ENCODE measurements at places on chromosomes 11 and 22.

DNA sequence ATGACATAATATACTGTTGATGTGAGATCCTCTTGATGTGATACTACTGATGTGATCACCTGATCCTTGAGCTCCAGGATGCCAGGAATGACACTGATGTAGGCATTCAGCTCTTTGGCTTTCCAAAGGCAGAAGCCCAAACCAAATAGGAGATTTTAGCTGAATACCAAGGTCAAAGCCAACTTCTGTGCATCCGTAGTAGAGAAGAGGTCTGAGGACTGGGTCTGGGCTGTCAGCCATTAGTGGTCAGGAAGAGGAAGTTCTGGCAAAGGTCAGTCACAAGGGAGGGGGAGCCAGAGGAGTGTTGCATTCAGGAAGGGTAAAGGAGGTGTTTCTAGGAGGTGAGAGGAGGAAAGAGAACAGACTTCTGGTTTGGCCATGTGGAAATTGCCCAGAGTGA, 53.4 kb upstream of the PARVG start:
- DNase-seq = no peak

DNA sequence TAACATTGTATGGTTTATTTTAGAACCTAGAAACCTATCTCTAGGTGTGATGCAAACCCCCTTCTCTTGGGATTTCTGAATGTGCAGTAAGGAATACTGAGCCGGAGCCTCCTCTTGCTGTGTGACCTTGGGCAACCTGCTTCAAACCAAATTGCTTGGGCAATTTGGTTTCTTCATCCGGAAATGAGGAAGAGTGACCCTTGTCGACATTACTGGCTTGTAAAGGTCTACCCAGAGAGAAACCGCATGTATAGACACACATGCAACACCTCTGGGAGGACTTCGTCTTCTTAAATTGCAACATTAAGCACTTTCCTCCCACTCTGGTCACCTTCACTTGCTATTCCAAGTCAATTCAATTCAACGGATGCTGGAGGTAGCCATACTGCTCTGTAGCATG, 19.6 kb upstream of the TP53I11 start:
- no peak for DNase-seq

DNA sequence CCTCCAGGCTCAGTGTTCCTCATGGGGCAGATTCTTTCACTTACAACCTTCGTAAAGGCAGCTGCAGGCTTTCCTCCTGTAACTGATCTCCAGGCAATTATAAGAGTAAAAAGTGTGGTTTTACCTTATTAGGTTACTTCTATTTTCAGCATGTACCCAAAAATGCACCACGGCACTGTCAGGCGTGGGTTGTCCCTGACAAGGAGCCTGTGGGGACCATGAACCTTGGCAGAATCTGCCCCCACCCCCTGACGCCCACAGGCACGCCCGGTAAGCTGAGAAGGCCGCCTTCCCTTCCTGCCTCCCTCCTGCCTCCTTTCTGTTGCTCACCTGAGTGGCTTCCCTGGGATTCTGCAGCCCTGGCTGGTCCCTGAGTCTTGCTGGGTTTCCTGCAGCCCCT, 1383.3 kb downstream of the TBC1D22A start:
- DNase-seq = no peak

DNA sequence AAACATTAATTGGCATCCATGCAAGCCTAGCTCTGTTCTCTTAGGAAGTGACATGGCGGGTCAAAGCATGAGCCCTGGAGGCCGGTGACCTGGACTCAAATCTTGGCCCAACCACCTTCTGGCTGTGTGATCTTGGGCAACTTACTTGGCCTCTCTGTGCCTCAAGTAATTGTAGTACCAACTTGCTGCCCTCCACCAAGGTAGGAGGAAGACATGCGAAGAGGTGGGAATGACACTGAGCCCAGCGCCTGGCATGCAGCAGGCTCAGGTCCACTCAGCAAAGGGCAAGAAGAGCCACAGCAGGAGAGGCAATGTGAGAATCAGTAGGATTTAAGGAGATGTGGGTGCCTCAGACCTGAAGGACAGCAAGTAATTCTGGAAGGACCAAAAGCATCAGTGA, 59.6 kb upstream of the SLC22A12 start:
- DNase-seq = no peak

- peak; percentile 91 for DNase-seq
Observed at GRCh38 chr11:19080579-19080993, 20.1 kb upstream of the MRGPRX2 start.

Data from LHCN-M2 (cell line).